ENCODE measurements at places on chromosomes 16 and 17.

DNA sequence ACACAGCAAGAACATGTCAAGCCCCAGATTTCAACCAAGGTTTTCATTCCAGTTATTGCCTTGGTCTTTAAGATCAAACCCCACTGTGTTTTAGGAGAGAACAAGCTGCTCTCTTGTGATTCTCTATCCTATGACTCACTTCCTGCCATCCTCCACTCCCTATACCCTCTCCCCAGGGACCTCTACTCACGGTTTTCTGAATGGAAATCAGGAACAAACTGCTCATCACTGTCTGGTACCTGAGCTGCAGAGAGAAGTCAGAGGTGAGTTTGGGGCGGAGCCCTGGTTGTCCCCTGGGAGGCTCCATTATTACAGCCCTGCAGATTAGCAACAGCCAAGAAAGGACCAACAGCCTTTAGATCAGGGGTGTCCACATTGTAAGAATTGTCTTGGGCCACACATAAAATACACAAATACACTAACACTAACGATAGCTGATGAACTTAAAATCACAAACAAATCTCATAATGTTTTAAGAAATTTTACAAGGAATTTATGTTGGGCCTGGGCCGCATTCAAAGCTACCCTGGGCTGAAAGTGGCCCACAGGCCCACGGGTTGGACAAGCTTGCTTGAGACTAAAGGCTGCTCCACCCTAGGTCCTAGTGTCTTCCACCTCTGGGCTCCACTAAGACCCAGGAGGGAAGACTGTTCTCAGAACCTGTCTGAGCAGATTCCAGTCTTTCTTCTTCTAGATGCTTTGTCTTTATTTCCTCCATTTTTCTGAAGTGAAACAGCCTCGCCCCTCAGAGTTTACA lies 9.7 kb downstream of the ETV4 start:
- DNase-seq: no peak

DNA sequence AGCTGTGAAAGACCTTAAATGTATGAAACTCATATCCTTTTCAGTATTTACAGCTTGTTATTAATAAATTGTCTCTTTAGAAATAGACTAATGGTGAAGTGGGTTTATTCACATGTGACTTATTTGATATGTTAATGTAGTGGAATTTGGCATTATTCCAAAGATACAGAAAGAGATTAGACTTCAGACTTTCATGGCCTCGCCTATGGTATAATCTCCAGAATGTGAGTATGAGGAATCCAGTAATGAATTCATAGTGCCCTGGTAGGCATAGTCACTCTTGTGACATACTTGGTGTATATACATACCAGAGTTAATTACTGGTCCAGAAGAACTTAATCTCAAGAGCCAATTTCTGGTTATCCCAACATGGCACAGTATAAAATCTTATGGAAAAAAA lies 72.7 kb downstream of the OMG start:
- DNase-seq: no peak

GRCh38 chr16:56626685-56627084 lies 1.1 kb downstream of the MT1E start:
- DNase-seq: no peak

DNA sequence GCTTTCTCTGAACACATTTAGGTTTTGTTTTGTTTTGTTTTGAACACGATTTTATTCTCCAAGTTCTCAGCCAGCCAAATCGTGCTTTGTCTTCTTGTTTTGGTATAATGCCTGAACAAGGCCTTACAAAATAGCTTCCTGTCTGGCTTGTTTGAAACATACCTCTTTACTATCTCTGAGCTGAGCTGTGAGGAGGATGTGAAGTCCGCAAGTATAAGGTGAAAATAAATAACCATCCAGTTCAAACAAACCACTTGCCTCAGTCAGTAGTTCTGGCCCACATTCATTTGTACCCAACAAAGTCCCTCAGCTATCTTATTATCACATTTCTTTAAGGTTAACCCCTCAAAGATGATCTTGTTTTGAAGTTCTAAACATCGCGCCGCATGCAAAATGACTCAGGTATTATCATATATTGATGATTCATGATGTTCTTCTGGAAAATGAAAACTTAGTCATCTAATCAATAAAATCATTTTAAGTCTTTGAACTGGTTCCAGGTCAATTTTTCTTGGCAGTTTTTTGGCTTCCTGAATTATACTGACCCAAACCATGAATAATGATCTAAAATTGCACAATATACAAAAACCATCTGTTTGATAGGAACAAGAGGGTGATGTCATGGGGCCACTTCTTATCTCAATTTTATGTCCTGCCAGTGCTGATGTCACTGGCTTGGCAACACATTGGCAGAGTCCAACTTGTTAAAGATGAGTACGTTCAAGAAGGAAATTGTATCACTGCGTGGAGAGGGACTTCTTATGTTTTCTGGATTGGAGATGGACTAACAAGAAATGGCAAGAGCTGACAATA lies 694.3 kb downstream of the KCNJ2 start:
- DNase-seq: no peak

DNA sequence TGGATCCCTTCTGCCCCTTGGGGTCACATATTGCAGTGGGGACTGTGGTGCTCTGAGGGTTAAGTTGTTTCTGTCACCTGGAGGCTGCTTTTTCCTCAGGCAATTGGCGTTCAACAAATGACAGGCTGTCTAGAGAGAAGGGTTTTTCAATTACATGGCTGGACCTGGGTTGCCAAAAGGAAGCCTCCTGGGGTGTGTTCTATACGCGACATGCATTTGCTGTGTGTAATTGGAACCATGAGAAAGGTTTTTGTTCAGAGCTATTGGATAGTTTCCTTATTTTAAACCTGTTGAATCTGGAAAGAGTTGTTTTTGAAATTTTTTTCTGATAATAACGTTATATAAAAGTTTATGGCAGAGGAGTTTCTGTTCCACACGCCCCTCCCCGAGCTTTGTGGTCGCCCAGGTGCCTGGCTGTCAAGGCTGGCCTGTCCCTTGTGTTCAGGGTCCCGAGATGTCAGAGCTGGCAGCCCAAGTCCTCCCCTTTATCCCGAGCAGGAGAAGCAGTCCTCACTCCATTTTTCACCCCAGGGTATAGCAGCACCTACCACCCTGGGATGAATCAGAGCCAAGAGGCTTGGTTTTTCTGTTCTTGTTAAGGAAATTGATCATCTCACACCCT lies 26.1 kb upstream of the ZNF750 start:
- no peak for DNase-seq

DNA sequence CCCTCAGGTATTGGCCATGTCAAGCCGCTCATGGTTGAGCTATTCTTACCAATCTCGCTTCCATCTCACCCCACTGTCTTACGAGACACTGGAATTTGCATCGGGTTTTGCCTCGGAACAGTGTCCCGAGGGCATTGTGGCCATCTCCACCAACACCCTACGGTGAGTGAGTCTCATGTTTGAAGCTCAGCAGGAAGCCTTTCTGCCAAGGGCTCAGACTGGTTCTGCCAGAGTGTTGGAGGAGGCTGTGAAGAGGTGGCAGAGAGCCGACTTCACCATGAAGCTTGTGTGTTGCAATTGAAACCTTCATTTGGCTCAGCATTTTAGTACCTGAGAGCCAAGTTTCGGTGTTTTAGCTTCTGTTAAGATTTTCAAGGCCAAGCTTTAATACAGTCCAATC lies 38.0 kb downstream of the SF3B3 start:
- no peak for DNase-seq

- DNase-seq: no peak
These were observed 4.0 kb downstream of the SLC25A10 start for GRCh38 chr17:81715872-81716673.

GRCh38 chr17:10698096-10698818 lies 863 bp downstream of the ADPRM start:
- no peak for DNase-seq

- DNase-seq: no peak
These were observed 3.9 kb downstream of the HS3ST3A1 start for GRCh38 chr17:13597723-13598347.

DNA sequence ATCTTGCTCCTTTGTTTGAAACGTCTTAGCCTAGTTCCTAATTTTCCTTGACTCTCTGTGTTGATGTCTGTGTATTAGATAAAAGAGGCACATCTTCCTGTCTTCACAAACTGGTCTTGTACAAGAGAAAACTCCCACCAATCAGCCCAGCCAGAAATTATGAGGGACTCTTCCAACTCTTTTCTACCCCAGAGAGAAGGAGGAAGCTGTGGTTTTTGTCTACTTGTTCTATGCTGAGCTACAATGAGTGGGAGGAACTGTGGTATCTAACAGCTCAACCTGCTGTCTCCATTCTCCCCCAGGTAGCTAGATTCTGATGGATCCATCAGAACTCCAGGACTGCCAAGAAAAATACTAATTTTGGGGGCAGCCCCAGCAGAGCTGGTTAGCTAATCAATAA lies 392.5 kb downstream of the HS3ST3B1 start:
- no peak for DNase-seq

DNA sequence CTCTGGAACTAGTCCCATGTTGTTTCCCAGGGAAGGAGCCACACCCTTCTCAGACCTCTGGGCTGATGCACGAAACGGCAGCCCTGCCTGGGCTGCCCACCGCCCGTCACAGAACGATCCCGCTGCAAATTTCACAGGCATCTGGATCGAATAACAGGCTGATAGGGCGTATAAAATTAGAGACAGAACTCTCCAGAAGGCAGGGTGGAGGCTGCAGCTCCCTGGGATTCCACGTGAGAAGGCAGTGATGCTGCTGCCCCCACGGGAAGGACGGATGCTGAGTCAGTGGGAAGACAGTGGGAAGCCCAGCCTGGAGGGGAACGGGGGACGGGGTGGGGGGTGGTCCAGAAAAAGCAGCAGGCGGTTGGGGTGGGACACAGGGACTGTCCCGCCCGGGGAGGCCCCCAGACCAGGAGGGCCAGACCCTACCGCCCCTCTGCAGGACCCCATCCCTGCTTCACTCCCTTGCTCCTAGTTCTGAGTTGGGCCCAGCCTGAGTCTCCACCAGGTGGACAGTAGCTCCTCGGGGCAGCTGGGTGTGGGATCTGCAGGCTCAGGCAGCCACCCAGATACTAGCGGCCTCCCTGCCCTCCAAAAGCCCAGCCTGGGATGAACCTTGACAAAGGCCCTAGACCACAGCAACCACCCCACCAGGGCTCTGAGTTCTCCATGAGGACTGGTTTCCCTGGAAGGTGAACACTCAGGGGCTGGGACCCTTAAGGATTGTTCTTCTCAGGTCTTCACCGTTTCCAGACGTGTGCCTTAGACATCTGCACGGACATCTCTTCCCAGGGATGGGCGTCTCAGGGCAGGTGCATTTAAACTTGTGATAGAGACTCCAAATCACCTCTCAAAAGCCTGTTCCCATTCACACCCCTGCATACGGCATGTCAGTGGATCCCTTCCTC lies 117.8 kb downstream of the METRNL start:
- no peak for DNase-seq

GRCh38 chr17:29617125-29617480 lies 5.6 kb downstream of the CORO6 start:
- DNase-seq: peak; percentile 87

DNA sequence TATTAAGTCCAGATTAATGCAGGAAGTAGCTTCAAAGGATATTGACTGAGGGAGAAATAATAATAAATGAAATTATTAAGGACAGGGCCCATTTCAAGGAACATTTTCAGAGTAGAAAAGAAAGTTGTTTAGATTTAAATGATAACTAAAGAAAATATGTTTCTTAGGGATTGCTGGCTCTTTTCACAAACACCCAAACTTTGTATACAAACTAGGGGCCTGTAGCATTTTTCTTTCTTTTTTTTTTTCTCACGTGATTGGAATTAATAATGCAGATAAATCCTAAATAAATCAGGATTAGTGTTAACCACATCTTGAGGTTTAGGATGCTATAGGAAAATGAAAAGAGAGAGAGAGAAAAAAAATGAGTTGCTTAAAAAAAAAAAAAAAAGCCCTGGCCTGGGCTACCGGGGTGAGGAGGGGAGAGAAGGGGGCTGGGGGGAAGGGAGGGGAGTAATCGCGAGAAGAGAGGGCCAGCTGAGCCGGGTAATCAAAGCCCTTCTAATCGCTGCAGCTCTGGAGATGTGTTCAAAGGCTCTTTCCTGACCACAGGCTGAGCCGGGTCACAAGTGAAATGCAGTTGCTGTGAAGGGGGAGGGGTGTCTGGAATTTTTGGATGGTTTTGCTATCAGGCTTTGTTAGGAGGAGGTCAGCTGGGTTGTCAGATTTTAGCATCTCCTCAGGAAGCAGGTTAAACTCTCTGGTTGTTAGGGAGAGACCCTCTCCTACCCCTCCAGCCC lies 104.6 kb upstream of the ZFHX3 start:
- no peak for DNase-seq

DNA sequence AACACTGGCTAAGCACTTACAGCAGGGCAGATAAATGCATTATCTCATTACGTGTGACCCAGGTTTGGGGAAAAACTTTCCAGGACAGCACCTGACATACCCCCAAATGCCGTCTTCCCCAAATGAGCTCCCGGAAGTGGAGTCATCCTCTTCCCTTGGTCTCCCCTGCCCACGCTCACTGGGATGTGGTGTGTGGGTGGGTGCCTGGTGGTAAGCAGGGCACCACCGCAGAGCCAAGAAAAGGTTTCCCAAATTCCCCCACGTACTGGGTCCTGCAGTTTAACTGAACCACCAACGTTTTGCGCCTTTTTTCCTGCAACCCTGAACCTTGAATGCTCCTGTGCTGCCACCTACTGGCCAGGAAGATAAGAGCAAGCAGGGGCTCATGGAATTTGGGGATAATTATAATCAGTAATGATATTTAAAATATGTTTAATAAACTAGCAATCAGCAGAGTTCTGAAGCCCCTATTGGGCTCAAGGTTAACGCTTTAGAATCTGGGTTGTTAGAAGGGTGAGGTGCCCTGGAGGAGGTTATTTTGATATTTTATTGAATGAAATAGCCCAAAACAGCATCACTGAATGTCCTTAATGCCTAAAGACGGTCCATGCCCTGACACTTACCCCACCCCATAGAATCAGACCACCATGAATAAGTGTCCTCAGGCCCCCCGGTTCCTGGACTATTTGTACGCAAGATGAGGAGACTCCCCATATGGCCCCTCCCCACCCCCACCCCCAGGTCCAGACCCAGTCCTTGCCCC lies 8.0 kb downstream of the SPPL2C start:
- DNase-seq: peak; percentile 63

- no peak for DNase-seq
These were observed 221.7 kb upstream of the CDH11 start for GRCh38 chr16:65343556-65343955.

- peak; percentile 49 for DNase-seq
These were observed 46.7 kb downstream of the C17orf67 start for GRCh38 chr17:56786989-56787482.

Data from activated CD4-positive, CD25-positive, alpha-beta regulatory T cell treated with anti-CD3 and anti-CD28 coated beads, Interleukin-2, amount 50 U/mL, for 72 hours (primary cell).